ENCODE measurements at places on chromosomes 11 and 22.
A peak's percentile ranks its signal among the peaks of the same experiment; 100 is the strongest.

- no peak for DNase-seq
These were observed 150.6 kb downstream of the OPCML start for GRCh38 chr11:133381761-133382130.

DNA sequence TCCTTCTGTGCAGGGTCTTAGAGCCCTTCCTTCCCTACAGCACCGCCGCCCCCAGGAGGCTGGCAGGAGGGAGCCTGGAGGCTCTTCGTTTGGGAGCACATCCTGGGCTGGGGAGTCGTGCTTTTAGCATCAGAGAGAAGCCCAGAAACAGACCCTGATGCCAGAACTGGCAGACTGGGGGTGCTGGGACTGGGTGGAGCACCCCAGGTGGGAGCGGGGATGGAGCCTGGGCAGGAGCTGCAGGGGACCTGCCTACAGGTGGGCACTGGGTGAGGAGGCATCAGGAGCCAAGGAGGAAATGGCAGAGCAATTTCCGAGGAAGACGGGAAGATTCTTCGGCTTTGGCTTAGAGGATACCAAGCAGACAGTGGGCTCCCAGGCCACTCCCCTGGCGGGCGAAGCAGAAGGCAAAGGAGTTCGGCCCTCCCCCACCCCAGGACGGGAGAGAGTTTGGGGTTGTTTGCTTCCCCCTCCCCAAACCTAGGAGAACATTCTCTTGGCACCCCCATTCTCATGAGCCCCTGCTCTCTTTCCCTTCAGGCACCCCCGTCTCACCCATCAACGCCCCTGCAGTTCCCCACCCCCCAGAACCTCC is 1.1 kb downstream of the SYT7 start:
- no peak for DNase-seq

GRCh38 chr11:61756452-61757212 is 4.2 kb downstream of the MYRF start:
- DNase-seq, result peak; percentile 63

DNA sequence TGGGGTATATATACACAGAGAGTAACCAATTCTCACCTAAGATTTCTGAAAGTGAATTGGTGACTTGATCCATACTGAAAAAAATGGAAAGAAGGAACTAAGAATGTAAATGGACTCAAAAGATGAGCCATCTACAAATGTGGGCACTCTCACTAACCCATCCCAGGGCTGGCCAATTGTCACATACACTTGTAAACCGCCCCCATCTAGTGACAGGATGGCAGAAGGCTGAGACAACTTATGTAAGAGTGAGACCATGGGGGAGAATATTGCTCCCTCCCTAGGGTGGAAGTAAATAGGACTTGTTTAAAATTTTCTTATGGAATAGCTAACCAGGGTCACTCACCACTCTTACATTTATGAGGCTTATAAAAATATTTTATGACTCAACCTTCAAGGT is 377.1 kb upstream of the ISX start:
- no peak for DNase-seq

- DNase-seq, result no peak
These were observed 81.0 kb downstream of the CCDC34 start for GRCh38 chr11:27281740-27282590.

GRCh38 chr11:85634747-85635146 is 6.4 kb downstream of the TMEM126B start:
- DNase-seq, result no peak

DNA sequence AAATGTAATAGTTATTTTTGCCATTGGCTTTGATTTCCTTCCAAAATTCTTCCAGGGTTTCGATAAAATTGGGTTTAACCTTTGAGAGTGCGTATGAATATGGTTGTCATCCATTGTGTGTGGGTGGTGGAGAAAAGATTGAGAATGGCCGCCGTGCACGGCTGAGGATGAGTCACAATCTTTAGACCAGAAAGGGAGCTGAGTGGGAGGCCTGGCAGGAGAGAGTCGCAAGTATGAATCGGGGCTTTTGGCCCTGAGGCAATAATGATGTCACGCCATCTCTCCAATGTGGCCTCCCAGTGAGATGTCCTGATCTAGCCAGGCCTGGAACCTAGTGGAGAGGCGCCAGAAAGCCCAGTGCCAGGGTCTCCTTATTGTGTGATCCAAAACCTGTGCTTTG is 33.1 kb upstream of the SMPD1 start:
- peak; percentile 22 for DNase-seq

GRCh38 chr11:12176410-12176809 is 66.0 kb downstream of the MICAL2 start:
- DNase-seq, result peak; percentile 8

GRCh38 chr22:37109242-37109917 is at the start of gene TMPRSS6:
TMPRSS6 (minus strand) TSS chr22:37109713; CDS start chr22:37103417, 6,296 bp downstream.
- no peak for DNase-seq

GRCh38 chr11:16690086-16690485 is 48.4 kb upstream of the C11orf58 start:
- DNase-seq, result no peak

- DNase-seq, result no peak
These were observed 11.1 kb downstream of the HPS5 start for GRCh38 chr11:18310800-18311340.
